ENCODE measurements at places on chromosomes 6 and 20.

DNA sequence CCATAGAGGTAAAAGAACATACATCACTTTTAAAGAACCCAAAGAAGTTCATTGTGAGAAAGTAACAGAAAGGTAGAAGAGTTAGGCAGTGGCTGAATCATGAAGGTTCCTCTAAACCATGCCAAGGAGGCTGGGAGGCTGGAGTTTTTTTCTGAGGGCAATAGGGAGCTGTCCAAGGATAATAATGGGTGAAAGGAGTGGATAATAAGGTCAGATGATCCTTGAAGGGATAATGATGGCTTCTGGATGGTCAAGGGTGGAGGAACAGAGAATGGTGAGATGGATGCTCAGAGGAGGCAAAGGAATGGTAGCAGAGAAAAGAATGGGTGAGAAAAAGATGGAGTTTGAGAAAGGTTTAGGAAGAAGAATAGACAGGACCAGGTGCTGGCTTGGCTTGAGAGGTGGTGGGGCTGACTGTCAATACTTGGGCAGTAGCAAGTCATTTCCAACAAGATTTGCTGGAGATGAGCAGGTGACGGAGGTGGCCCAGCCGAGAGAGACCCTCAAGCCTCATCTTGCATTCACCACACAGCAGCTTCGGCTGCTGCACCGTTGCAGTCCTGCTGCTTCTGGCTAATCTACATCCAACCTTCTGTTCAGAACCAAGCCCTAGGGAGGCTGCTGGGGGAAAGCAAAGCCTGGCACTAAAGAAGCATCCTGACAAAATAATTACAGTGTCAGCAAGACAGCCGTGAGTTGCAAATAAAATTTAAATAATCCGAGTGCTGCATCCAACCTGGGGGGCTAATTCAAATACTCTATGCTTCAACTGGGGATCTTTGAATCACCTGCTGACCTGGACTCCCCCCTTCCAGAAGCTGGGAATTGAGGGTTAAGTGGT is 131.2 kb upstream of the KCNG1 start:
- no peak for DNase-seq

DNA sequence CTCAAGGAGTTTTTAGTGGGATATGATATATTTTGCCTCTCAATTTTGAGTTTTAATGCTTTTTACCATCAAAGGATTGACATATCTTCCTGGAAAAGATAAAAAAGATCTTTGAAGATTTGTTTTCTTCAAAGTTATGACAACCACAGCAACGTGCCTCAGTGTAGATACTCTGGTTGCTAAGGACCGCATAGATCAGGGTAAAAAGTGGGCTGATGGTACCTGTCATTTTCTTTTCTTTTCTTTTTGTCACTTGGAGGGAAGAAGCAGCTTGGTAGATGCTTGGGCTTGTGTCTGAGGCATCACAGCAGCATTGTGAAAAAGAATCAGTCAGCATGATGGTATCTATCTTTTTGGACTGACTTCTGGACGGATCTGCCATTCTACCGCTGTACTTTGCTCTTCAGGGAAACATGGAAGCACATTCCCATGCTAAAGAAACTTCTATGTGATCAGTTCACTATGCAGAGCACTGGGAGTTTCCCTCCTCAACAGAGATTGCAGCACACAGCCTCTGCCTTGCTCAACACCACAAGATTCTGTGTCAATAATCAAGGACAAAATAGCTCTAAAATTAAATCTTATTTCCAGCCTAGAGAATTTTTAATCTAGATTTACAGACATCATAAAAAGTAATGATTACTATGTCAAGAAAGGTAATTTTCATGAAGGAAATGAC is 54.8 kb upstream of the SGK1 start:
- DNase-seq: no peak

DNA sequence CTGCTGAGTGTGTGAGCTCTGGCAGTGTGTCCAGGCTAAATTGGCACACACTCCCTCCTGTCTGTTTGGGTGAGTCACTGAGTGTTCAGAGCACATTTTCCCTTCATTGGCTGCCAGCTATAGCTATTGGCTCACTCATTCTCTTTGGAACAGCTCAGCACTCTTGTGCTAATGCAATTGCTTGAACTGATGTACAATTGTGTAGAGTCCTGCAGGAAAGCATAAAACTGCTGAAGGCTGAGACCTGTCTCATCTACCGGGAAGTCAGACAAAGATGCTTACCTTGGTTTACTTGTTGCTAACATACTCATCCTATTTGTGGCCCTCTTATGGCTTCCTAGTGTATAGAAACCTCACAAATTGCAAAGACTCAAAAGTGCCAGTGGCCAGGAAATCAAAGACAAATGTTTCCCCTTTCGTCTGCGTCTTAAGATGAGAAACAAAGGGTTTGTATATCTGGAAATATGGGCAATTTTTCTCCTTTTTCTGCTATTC is 351.0 kb downstream of the BCKDHB start:
- DNase-seq: no peak

DNA sequence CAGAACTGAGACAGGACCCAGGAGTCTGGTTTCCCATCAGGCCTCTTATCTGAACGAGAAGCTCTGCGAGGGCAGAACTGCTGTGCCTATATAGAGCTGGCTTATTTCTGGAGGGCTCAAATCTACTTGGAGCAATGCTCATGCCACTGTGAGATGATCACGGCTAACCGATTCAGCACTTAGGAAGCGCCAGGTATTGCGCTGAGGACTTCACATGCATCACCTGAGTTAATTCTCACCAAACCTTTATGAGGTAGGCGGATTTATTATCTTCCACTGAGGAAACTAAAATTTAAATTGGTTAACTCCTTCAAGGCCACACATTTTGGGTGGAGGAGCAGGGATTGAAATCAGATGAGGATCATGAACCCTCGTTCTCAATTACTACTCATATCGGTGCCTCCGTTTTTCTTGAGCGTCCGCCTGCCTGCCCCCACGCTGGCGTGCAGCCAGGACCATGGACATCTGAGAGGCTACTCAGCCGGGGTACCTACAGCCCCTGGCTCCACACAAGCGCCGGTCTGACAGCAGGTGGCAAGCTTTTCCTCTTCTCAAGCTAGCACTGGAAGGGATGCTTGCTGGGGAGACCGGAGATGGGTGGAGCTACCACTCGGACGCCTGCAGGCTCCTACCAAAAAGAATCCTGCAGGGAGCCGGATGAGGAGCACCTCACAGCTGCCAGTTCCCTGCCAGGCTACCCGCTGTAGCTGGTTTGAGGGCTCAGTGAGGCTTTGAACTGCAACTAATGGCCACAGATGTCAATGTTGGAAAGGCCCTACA is 1.0 kb upstream of the PCIF1 start:
- peak; percentile 76 for DNase-seq

DNA sequence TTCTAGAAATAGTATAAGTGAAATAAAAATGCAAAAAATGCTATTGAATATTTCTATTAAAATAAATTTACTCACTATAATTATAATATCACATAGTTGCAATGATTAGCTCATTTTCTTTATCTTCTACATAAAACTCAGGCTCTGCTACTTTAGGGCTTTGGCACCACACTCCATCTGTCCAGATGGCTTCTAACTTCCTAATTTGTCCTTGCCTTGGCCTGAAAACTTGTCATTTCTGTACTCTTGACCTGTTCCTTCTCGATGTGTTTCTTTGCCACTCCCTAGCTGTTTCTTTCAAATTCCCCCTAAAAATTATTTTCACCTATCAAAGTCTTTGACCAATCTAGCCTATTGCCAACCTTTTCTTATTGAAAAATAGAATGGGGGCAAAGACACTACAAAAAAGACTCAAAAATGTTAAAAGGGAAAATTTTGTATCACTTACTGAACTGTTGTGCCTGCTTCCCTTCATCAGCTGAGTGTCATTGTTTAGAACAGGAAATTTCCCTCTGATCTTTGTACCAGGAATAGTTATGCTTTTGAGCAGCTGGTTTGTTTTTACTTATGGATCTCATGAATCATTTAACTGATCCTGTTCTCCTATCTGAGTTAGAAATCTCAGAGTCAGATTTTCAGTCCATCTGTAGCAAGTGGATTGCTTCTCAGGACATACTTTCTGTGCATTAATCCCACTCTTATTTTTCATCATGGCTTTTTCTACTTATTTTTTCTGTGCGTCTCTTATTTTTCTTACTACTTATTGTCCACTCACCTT is 279.2 kb upstream of the CNR1 start:
- no peak for DNase-seq

DNA sequence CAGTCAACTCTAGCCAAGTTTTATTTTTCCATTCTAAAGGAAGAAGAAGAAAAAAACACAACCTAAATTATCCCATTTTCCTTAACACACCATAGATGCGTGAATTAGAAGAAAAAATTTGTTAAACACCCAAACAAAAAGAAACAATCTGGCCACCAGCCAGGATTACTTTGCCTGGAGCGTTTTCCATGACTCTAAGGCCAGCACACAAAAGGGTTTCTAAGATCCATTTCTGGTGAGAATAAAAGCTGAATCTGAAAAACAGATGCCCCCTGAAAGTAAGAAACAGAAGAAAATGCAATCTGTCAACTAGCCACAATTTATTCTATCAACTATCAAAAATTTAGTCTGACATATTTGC is 267.2 kb upstream of the SULF2 start:
- no peak for DNase-seq

GRCh38 chr6:163712981-163713380 is 298.5 kb downstream of the QKI start:
- DNase-seq: no peak

GRCh38 chr6:157831424-157832249 is 8.6 kb downstream of the SNX9 start:
- no peak for DNase-seq

All from GM13977 (cell line).